Daoy (cell line): ENCODE measurements at places on chromosomes 11 and 22. TPM values are rescaled to one million over a fixed set of nuclear protein-coding genes. Genes with fewer than 3 reads are reported as not detected.

SLC22A6 gene
- total RNA-seq, result not detected in 2 replicates

RASSF7 gene
- 19.8 and 25.2 TPM in 2 replicates for total RNA-seq

FAT3 gene
- total RNA-seq, result 1.1 and 1.5 TPM in 2 replicates

SMC1B gene
- not detected in 2 replicates for total RNA-seq

CEND1 gene
- total RNA-seq, result 0.51 and 1.2 TPM in 2 replicates

ABTB2 gene
- 9.3 and 11.4 TPM in 2 replicates for total RNA-seq

CSRP3 gene
- total RNA-seq, result not detected in 2 replicates

CBX7 gene
- 0.24 and 0.63 TPM in 2 replicates for total RNA-seq

GRCh38 chr11:63920126-63920938 lies 3.4 kb upstream of the RCOR2 start:
- DNase-seq, result no peak

DNA sequence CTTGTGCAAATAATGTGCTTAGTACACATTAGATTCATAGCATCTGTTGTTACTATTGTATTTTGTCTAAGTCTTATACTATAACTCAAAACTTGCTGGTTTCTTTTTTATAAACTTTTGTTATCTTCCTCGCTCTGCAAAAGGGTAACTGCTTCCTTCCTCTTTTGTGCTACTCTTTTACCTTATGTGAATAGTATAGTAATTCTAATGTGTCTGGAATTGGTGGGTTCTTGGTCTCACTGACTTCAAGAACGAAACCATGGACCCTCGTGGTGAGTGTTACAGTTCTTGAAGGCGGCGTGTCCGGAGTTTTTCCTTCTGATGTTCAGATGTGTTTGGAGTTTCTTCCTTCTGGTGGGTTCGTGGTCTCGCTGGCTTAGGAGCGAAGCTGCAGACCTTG lies 563.1 kb upstream of the LUZP2 start:
- DNase-seq, result no peak

- DNase-seq, result peak; percentile 78
Observed at GRCh38 chr11:75565221-75565814, 3.3 kb downstream of the SERPINH1 start.

DNA sequence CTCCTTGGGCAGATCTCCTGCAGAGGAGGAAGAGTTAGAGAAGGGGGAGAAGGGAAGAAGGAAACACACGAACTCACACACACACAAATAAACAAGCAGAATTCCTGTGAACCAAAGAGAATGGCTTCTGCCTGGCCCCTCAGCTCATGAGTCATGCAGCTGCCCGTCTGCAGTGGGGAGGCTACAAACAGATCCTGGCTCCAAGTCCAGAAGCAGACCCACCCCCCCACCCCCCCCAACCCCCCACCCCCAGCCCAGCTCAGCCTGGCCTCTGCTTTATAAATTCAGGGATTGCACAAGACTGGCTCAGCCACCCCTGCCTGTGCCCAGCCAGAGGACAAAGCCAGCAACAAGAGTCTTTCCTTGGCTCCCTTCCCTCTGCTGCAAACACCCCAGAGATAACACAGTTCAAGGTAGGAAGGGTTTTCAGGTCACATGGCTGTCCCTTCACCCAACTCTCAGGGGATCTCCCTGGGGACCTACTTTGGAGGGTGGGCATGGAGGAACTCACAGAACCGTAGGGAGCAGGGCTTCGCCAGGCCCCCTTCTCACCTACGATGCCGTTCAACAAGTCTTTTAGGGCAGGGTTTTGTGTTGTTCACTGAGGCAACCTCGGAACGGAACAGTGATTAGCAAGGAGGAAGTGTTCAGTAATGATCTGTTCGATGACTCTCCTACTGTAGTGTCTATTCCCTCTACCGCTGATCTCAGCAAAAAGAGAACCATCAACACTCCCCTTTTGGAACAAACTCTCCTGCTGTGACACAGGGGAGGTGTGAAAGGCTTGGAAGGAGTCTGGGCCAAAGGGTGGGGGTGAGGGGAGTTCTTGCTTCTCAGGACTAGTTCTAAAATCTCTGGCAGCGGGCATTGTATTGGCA lies 35.5 kb downstream of the RPL27A start:
- DNase-seq, result peak; percentile 82

GRCh38 chr22:42648368-42649245 lies 585 bp downstream of the CYB5R3 start:
- peak; percentile 64 for DNase-seq

- no peak for DNase-seq
Observed at GRCh38 chr11:103944251-103944940, 92.0 kb upstream of the DDI1 start.

- peak; percentile 70 for DNase-seq
Observed at GRCh38 chr11:106668147-106668546, 350.1 kb downstream of the GUCY1A2 start.

- DNase-seq, result no peak
Observed at GRCh38 chr22:28332410-28332809, 347.2 kb downstream of the TTC28 start.

GRCh38 chr11:70364178-70364577 lies 34.2 kb upstream of the CTTN start:
- DNase-seq, result no peak

DNA sequence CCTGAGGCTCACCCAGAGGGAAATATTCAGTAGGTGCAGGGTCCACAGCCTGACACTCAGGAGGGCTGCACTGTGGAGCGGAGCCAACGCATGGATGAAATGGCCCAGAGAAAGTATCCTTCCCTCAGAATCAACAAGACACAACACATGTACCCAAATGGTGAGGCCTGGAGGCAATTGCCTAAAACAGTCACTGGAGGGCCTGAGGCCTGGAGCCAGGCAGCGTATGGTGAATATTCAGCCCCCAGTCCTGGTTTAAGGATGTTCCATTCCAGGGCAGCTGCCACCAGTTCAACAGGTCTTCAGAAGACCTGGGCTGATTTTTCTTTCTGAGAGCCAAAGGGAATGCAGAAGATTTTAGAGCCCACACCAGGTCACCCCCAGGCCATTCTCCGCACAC lies 264.8 kb downstream of the INSC start:
- no peak for DNase-seq

DNA sequence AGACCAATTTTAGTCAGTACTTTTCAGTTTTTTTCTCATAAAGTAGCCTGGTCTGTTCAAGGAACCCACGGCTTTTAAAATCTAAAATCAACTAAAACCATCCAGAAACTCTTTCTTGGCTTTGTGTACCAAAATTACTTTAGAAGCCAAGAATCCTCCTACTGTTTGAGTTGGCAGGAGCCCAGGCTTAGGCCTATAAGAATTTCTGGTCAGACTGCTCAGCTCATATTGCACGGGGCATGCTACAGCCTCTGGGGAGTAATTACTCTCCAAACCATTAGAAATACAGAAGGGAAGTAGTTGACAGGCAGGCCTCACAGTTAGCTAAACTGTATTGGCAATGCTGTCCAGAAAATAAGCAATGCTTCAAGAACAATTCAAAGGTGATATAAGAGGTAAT lies 1862.9 kb upstream of the RAG2 start:
- DNase-seq, result peak; percentile 2

DNA sequence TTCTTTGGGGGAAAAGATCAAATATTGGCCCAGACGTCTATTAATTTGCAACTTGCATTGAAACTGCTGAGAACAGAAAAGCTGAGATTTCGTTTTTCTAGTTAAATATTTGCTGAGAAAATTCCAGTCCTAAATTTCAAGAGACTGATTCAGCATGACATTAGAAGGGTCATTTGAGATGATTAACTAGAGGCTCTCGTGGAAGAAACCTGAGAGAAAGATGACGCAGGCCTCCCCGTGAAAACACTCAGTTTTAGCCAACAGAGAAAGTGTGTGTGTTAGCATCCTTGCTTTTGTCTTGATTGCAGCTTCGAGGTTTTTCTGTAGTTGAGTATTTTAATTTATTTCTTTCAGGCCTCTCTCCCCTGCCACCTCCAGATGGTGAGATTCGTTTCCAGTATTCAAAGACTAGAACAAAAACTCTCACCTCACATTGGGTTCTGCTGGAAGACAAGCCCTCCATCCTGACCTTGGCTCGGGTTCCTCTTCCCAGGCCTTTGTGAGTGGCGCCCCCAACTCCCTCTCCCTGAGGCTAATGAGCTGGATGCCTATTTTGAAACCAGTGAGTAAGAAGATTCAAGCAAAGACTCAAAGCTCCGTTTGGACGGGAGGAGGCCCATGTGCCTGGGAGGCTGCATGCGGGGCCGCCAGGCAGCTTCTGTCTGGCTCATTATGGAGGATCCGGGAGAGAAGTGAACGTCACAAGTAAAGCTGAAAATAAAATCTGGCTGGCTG lies 52.4 kb downstream of the CELSR1 start:
- DNase-seq, result no peak

- no peak for DNase-seq
Observed at GRCh38 chr11:2812371-2812991, 73.1 kb downstream of the CDKN1C start.

- DNase-seq, result no peak
Observed at GRCh38 chr11:128573638-128574037, 13.7 kb downstream of the ETS1 start.

GRCh38 chr11:68661014-68661413 lies 23.3 kb upstream of the GAL start:
- no peak for DNase-seq

DNA sequence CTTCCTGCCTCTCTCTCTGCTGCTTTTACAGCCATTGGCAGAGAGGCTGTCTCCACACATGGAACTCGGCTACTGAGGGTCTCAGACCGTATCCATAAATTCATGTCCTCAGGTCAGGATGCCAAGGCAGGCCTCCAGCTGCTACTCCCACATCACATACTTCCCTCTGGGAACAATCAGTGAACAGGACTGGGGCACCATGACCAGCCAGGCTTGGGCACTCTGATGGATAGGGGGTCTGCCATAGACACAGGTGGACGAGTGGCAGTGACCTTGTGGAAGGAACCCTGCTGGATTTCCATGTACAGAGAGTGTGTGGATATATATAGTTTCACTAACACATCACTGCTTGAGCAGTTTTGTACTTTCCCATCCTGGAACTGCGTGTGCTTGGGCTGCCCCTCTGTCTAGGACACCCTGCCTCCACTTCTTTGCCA lies 97.7 kb upstream of the PARVA start:
- no peak for DNase-seq

GRCh38 chr11:119602745-119603373 lies 126.1 kb downstream of the NECTIN1 start:
- DNase-seq, result no peak

GRCh38 chr11:3184732-3185347 lies 19.7 kb upstream of the OSBPL5 start:
- no peak for DNase-seq

- DNase-seq, result no peak
Observed at GRCh38 chr11:65473278-65473860, 25.5 kb upstream of the MALAT1 start.

DNA sequence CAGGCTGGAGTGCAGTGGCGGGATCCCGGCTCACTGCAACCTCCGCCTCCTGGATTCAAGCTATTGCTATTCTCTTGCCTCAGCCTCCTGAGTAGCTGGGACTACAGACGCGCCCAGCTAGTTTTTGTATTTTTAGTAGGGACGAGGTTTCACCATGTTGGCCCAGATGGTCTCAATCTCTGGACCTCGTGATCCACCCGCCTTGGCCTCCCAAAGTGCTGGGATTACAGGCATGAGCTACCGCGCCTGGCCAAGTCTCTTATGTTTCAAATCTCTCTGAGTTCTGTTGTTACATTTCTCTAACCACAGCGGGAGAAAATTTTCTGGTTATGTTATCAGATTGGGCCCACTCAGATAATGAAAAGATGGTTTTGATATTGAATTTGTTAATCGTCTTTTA lies 10.1 kb downstream of the CEP57 start:
- no peak for DNase-seq

- DNase-seq, result no peak
Observed at GRCh38 chr11:26088391-26088790, 243.5 kb upstream of the ANO3 start.

DNA sequence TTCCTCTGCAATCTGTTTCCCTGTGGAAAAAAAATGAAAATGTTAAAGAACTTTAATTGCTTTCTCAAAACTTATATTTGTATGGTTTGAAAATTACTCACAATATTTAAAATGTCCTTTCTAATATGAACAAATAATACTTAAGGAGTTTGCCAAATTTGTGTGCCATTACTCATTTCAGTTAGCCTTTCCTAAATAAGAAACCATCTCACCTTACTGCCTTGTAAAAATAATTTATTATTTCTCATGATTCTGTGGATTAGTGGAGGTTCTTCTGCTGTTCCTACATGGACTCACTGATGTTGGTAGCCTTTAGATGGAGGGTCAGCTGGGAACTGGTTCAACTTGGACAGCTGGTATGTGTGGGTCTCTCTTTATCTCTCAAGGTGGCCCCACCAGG lies 428.6 kb downstream of the CNTN5 start:
- DNase-seq, result no peak

DNA sequence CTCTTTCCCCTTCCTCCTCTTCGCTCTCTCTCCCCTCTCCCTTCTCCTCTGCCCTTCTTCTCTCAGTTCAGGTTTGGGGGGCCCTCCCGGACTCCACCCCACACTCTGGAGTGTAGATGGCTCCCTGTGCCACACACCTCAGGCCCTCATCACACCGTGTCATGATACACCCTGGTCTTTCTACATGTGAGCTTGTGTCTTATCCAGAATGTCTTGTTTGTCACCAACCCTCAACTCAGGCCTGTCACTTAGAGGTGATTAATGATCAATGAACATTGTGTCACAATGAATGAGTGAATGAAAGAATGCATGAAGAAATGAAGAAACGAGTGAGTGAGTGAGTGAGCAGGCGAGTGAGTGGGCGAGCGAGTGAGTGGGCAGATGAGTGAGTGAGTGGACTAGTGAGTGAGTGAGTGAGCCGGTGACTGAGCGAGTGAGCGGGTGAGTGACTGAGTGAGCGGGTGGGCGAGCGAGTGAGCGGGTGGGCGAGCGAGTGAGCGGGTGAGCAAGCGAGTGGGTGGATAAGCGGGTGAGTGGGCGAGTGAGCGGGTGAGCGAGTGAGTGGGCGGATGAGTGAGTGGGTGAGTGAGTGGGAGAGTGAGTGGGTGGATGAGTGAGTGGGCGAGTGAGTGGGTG lies 33.8 kb downstream of the CAPN1 start:
- DNase-seq, result no peak

DNA sequence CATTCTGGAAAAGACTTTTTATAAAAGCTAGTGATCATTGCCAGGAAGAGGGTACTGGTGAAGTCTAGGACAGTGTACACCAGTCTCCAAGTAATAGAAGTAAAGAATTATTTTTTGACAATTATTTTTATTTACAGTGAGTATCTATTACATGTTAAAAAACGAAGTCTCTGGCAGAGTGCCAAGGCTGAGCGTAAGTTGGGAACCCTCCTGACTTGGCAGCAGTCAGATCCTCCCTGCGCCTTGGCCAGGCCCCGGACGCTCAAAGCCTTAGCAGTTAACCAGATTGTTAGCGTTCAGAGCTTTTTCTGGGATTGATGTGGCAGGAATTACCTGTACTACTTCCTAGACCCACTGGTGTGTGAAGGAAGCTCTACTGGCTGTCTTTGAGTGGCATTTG lies 38.1 kb upstream of the CTTN start:
- no peak for DNase-seq
